ENCODE measurements at places on chromosomes 7 and 10. TPM values are rescaled to one million over a fixed set of nuclear protein-coding genes. Genes with fewer than 3 reads are reported as not detected.

PPRC1 gene
- 32.1 TPM for polyA plus RNA-seq

HMX3 gene
- polyA plus RNA-seq, result not detected

MYOZ1 gene
- polyA plus RNA-seq, result 388 TPM

MACC1 gene
- 0.15 TPM for polyA plus RNA-seq

ZPBP gene
- not detected for polyA plus RNA-seq

PRKAR2B gene
- 4.9 TPM for polyA plus RNA-seq

ICA1 gene
- 4.8 TPM for polyA plus RNA-seq

GTPBP10 gene
- polyA plus RNA-seq, result 18.4 TPM

POLR2J3 gene
- polyA plus RNA-seq, result 144 TPM

MNX1 gene
- not detected for polyA plus RNA-seq

RNF32 gene
- polyA plus RNA-seq, result 4.3 TPM

CRHR2 gene
- polyA plus RNA-seq, result 4.0 TPM

PRR15 gene
- 13.1 TPM for polyA plus RNA-seq

SPDYE2B gene
- polyA plus RNA-seq, result 1.7 TPM

TMEM176A gene
- 9.5 TPM for polyA plus RNA-seq

CLDN15 gene
- polyA plus RNA-seq, result 16.9 TPM

PAX4 gene
- polyA plus RNA-seq, result not detected

FRMD4A gene
- 48.2 TPM for polyA plus RNA-seq

LEP gene
- polyA plus RNA-seq, result 0.04 TPM

SLC26A5 gene
- not detected for polyA plus RNA-seq

MSANTD7 gene
- polyA plus RNA-seq, result 8.9 TPM

GOLGA7B gene
- polyA plus RNA-seq, result 0.04 TPM

LAMB4 gene
- 0.36 TPM for polyA plus RNA-seq

FBXL13 gene
- 0.81 TPM for polyA plus RNA-seq

MSMB gene
- not detected for polyA plus RNA-seq

ADCYAP1R1 gene
- 6.0 TPM for polyA plus RNA-seq
